ENCODE measurements at places on chromosomes 1 and 21.

GRCh38 chr21:45299026-45299863 is 11.6 kb upstream of the POFUT2 start:
- DNase-seq = no peak

- DNase-seq = no peak
Observed at GRCh38 chr1:41528106-41528505, 43.6 kb upstream of the EDN2 start.

DNA sequence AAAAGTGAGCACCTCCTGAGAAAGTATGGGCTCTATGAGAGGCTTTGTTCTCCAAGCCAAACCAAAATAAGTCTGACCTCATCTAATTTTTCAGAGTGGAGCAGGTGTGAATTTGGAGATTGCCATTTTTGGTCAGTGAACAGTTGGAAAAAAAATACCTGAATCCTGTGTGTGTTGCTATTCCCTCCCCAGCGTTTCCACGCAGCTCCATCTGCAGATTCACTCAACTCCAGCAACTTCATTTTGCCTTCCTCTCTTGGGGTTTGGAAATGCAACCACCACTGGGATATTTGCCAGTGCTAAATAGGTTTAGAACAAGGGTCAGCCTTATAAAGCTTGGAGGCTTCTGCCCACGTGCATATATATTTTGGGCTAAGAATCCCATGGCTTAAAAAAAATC is 11.2 kb downstream of the CASQ2 start:
- no peak for DNase-seq

DNA sequence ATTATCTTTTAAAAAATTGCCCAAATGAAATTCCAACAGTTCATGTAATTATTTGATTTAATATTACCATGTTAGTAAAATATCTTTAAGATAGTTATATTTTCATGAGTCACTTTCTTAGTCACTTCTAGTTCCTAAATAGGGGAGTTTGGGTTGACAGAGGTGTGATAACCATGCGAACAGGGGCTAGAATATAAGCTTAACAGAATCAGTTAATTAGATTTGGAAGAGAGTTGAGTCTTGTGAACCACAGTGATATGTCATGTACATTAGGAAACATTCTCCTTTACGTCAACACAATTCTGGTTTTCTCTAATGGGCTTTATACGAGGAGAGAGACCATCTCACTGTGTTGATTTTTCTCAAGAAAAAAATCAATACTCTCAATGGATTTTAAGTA is 64.8 kb upstream of the ZNF281 start:
- no peak for DNase-seq

GRCh38 chr1:26003262-26003661 is 5.4 kb upstream of the PAFAH2 start:
- DNase-seq = no peak

DNA sequence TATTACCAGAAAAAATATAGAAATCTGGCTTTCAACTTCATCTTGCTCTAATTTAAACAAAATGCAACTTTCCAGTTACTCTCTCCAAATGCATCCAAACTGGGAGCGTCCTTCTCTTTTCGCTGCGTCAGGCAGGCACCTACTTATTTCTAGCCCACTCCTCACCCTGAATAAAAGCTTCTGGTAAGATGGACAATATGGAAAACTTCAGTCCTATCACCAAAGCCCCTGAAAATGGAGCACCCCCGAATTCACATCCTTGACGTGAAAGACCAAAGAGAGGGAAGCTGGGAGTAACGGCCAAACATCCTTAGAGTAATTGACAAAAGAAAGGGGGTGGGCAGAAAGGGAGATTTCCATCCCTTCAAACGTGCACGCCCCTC is 5.5 kb upstream of the PROX1 start:
- DNase-seq = no peak

DNA sequence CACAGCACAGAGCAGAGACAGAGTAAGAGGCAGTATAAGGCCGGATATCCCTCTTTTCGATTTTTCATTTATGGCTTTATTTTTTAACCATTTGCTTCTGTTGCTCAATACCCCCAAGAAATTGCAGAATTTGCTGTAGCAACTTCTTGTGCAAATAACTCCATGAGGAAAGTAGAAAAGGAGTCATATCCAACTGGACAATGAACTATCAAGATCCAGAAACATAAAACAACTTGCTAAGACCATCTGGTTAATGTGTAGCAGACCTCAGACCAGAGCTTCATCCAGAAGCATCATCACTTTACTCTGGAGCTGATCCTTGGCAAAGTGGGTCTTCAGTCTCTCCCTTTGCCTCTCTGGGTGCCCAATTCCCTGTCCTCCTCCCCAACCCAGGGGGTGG is 45.9 kb downstream of the ZNF697 start:
- DNase-seq = no peak

GRCh38 chr1:29963946-29964345 is 727.6 kb downstream of the PTPRU start:
- no peak for DNase-seq
